Cardiac muscle cell (in vitro differentiated cells and primary cell): ENCODE measurements at places on chromosomes 11 and 22. TPM values are rescaled to one million over a fixed set of nuclear protein-coding genes. Genes with fewer than 3 reads are reported as not detected.

- no peak for DNase-seq
These were observed 9.1 kb downstream of the DRD4 start for GRCh38 chr11:646214-646613.

MYOD1 gene
- not detected in 2 replicates for total RNA-seq

DNA sequence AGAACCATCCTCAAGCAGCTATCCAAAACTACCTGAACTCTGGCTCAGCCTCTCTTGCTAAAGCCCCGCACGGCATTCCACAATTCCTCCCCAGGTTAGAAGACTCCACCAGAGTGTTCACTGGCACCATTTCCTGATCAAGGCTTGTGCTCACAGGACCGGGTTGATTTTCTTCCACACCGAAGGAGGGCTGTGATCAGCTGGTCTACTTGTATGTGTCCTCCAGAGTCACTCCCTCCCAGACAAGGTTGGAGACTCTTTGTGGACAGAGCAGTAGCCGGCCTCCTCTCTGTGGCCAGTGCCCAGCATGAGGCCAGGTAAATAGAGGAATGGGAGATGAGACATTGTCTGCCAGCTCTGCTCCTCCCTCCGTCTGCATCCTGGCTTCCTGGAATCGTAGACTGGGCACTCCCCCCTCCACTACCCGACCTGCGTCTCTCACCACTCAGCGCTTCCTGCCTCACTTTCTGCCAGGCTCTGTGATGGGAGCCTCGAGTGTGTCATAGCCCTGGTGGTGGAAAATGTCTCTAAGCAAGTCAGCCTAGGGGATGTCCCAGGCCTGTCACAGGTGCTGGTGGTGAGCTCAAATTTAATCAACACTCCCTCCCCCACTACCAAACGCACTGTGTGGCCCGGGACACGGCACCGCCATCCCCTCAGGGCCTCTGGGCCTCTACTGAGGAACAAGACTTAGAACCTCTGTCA lies 12.5 kb upstream of the TMPRSS6 start:
- peak; percentile 34 for DNase-seq

DNA sequence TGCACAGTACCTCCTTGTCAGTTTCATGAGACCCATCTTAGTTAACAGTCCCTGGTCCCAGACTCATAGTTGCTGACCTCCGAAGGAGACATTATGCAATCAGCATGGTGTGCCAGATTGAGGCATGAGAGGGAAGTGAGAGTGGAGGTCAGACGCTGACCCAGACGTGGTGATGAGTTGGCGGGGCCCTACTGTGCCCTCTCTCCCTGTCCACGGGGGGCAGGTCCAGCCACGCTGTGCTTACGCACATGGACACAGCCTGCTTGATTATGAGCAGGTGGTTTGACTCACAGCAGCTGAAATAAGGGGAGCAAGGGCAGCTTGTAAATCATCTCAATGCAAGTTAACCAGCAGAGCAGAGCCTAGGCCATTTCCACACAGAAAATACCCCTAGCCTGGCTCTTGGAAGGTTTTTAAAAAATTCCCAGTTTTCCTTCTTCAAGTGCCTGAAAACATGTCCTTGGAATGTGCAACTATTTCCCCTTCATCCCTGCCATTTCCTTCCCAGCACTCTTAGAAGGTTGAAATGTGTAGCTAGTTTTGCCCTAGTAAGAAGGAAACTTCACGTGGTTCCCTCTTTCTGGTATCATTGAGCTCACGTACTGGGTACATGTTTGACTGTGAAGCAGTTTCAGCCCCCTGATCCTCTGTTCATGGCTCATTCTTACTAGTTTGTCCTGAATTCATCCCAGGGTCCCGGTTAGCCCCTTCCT lies 122.6 kb upstream of the SORL1-AS1 start:
- peak; percentile 58 for DNase-seq

- no peak for DNase-seq
These were observed 8.0 kb downstream of the TKFC start for GRCh38 chr11:61340979-61341378.

MPEG1 gene
- not detected in 2 replicates for total RNA-seq

- no peak for DNase-seq
These were observed 71.7 kb downstream of the PKNOX2 start for GRCh38 chr11:125236072-125236825.

DNA sequence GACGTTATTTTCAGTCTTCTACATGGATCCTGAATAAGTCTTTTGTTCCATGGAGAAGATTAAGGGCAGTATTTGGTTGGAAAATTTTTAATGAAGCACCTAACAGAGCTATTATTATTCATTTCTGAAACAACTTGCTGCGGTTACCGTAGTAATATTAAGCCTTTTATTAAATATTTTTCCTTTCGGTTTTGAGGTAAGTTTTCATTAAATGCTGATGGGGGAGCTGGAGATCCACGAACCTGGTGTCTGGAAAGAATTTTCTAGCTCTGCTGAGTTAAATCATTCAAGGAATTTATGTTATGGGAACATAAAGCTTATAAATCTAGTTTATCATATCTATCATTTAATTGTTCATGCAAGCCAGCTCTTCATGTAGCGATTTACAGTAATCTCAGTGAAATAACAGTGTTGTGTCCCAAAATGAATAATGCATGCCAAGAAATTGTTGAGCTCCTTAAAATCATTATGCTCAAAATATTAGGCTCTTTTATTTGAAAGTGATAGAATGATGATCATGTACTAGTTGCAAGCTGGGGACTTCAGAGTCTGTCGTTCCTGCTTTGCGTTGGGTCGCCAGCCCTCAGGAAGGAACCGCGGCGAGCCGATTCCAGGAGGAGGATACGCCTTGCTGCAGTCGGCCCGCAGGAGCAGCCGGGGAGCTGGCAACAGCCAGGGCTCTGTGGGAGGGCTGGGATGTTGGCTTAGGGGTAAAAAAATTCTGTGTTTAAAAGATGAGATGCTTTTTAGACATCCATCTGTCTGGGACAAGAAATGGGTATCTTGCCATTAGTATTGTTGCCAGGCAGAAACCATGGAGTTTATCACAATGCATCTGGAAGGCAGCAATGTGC lies 83.1 kb downstream of the TBC1D22A start:
- no peak for DNase-seq

POU2AF3 gene
- 0.36 TPM in 1 of 2 replicates, not detected in the other for total RNA-seq

DNA sequence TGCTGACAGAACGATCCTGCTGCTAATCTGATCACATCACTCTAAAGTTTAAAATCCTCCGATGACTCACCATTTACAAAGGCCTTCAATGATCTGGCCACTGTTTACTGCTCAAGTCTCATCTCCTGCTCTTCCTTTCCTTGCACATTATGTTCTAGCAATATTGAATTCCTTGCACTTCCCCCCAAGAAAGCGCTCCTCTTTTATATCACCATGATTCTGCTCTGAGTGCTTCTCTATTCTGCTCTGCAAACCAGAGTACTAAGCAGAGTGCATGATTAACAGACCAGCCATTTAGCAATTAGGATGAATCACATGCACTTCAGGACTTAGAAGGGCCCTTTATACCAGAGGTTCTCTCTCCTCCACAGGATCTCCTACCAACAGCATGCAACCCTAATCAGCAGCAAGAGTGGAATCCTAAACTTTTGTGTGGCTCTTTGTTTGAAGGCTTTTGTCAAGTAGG lies 1122.8 kb upstream of the CCDC90B start:
- peak; percentile 10 for DNase-seq

- no peak for DNase-seq
These were observed 5.6 kb downstream of the TUB start for GRCh38 chr11:8086571-8086970.

GAL gene
- total RNA-seq: 0.60 and 0.83 TPM in 2 replicates

GRCh38 chr11:76577226-76577920 lies 93.2 kb downstream of the LRRC32 start:
- peak; percentile 85 for DNase-seq

- peak; percentile 28 for DNase-seq
These were observed 859 bp upstream of the FGF19 start for GRCh38 chr11:69704508-69705253.

- peak; percentile 42 for DNase-seq
These were observed 4.0 kb downstream of the MYO18B start for GRCh38 chr22:25746012-25746373.

- no peak for DNase-seq
These were observed 8.8 kb downstream of the CXCR5 start for GRCh38 chr11:118892514-118892913.

DNA sequence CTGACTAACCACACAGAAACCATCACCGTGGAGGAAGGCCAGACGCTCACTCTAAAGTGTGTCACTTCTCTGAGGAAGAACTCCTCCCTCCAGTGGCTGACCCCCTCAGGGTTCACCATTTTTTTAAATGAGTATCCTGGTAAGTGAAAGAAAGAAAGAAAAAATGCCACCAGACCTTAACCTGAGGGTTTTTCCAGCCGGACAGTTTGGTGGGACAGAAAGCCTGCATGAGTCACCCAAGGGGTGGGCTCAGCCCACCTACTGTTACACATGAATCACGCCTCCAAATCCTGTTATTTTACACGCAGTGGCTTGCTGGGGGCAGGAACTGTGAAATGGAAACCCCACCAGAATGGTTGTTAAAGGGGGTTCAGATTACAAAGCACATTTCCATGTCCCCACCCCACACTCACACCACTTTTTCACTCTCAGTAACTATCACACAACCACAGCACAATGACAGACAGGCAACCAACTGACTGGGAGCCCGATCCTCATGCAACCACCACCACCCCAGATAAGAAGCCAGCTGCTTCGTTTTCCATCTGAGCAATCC lies 11.9 kb downstream of the CRTAM start:
- peak; percentile 51 for DNase-seq

GRCh38 chr11:62883673-62884072 lies 3.0 kb downstream of the SLC3A2 start:
- DNase-seq: no peak

- peak; percentile 25 for DNase-seq
These were observed 4.4 kb downstream of the SEC14L6 start for GRCh38 chr22:30541961-30542810.

DNA sequence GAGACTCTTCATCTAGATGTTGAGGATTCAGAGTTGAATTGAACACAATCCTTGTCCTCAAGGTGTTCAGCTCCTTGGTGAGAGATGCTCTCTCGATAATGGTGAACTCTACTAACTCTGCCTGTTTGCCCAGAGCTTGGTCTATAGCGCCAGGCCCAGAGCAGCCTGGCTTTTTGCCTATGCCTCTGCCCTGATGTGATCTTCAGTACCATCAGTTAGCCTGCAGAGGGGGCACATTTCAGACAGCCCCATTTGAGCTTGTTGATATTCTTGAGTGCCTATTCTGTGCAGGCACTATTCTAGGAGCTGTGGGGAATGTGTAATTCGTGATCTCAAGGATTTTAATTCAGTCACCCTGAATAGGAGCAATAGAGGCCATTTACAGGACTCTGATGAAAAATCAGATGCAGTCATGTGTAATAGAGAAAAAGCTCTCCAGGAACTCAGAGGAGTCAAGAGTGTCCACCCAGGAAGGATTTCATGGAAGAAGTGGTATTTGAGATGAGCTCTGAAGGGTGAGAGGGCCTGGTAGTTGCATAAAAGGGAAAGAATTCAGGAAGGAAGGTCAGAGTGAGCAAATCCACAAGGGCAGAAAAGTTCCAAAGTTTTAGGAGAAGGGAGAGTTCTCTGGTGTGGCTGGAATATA lies 19.3 kb downstream of the GTPBP1 start:
- DNase-seq: peak; percentile 56

GRCh38 chr11:110919241-110919922 lies 207.1 kb upstream of the ARHGAP20 start:
- no peak for DNase-seq

RIBC2 gene
- 0.60 and 0.67 TPM in 2 replicates for total RNA-seq

DNA sequence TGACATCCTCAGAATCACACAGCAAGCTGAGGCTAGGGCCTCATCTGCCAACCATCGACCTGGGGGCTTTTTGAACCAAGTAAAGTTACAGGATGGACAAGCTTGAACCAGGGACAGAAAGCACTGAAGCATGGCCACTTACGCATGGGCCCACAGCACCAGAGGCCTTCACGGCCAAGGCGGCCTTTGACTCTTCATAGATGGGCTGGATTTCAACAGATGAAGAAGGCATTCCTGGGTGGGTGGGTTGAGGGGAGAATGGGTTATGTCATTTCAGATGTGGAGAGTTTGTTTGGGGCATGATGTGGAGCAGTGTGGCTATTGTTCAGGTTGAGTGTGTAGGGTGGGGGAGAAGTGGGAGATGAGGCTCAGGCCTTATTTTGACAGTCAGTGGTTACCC lies 60.2 kb downstream of the LRRC32 start:
- no peak for DNase-seq

SLC22A12 gene
- total RNA-seq: not detected in 2 replicates

DNA sequence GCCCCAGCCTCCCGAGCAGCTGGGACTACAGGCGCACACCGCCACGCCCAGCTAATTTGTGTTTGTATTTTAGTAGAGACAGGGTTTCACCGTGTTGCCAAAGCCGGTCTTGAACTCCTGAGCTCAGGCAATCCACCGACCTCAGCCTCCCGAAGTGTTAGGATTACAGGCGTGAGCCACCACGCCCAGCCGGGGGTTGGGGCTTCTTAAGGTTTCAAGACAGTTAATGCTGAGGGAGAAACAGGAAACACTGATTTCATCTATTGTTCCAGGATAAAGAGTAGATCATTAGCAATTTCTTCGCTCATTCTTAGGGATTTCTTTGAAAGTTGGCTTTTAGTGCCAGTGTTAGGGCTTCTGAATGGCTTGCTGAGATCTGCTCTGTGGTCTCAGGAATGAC lies 21.2 kb upstream of the CLMP start:
- no peak for DNase-seq

GRCh38 chr11:47573321-47573720 lies 5.4 kb downstream of the KBTBD4 start:
- DNase-seq: no peak

GRCh38 chr11:47886096-47886495 lies 37.9 kb upstream of the NUP160 start:
- peak; percentile 87 for DNase-seq

GRCh38 chr11:88404932-88405710 lies 67.6 kb upstream of the CTSC start:
- DNase-seq: no peak

GRCh38 chr11:96055706-96056387 lies 131.9 kb upstream of the MTMR2 start:
- no peak for DNase-seq

ANGPTL5 gene
- not detected in 2 replicates for total RNA-seq

DNA sequence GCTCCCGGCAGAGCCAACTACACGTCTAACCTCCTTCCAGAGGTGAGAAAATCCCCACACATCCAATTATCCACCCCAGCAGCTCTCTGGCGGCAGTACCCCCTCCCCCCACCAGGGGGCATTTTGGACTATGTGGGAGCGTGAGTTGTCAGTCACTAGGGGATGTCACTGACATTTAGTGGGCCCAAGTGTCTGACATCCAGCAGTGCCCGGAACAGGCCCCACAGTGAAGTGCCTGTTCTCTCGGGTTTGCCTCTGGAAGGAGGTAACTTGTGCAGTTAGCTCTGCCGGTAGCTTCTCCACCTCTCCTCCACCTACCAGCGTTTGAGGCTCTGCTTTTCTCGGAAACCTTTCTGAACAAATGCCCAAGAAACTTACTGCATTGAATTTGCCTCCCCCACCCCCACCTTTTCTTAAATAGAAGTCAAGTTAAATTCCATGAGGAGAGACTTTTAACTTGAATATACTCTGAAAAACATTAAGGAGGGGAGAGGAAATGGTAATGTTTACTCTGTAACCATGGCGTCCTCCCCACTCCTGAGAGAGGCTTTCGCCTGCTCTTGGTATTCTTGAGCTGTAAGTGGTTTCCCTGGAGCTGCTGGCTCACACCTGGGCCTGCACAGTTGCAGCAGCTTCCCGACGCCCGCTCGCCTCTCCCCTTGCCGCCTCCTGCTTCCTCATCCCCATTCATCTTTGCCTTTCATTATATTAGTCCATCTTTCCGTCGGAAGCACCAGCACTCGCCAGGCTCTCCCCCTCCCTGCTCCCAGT lies 112.8 kb downstream of the WNT7B start:
- DNase-seq: peak; percentile 64
